ENCODE measurements at places on chromosomes 1 and 21.

- no peak for ATAC-seq
Measured at GRCh38 chr1:228236744-228237143, 28.9 kb downstream of the OBSCN start.

GRCh38 chr1:14500041-14500440 is 98.4 kb upstream of the KAZN start:
- ATAC-seq, result no peak

DNA sequence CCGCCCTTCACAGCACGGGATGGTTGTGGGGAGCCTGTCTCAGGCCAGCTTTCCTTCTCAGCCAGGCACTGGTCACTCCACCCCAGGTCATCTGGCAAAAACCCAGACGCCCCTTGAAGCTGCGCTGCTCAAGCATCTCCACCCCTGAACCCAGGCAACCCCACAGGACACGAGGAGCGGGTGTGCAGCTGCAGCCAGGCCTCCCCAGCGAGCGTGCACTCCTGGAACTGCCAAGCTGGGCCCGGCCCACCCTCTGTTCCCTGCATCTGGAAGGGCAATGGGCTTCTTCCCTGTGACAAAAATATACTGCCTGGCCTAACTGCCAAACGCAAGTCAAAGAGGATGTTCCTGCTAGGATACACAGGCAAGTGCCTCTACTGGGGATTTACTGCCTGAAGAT is 39.7 kb downstream of the SLC66A1 start:
- no peak for ATAC-seq

DNA sequence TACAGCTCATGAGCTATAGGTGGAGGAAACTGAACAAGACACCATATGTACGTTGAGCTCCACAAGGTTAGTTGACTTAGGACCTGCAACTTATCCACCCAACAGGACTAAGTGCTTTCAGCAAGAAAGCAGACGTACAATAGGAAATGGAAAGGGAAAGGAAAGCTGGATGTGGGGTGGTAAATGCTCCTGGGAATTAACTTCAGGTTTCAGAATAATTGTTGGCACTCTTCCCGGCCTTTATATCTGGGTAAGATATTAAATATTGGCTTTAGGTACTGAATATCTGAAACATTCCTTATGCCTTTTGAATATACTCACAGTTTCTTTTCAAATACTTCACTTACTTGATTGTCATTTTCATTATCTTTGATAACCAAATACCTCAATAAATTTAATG is 36.3 kb downstream of the GLMN start:
- no peak for ATAC-seq

- ATAC-seq, result no peak
Measured at GRCh38 chr1:245432228-245432875, 277.6 kb downstream of the KIF26B start.

DNA sequence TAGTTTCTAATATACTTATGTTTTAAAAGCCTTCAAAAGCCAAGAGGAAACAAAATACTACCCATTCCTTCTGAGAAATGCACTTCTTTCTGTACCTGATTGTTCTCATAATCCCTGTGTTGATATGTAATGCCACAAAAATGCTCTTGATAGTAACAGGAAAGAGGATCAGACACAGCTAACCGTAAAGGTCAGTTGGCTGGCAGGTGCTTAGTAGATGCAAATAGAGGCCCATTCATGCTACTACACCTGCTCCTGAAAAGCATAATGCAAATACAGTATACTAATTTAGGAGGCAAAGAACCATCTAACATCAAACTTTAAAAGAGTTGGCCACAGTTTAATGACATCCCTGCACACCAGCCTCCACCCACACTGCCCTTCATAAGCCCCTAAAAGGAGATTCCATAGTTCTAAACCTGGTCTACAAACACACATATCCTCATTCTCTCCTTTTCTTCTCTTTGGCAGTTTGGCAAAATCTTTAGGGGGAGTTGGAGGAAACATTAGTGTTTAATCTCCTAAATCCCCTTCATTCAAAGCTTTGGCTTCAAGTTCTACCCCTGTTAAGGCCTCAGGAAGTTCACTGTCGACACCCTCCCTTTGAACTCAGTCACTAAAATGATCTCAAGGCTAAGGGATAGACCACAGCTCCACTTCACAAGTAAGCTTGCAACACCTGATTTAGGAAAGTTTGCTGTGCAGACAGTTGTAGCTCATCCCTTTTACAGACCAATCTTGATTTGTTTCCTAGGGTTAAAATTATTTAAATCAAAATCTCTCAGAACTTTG is 2.9 kb upstream of the CD46 start:
- no peak for ATAC-seq

DNA sequence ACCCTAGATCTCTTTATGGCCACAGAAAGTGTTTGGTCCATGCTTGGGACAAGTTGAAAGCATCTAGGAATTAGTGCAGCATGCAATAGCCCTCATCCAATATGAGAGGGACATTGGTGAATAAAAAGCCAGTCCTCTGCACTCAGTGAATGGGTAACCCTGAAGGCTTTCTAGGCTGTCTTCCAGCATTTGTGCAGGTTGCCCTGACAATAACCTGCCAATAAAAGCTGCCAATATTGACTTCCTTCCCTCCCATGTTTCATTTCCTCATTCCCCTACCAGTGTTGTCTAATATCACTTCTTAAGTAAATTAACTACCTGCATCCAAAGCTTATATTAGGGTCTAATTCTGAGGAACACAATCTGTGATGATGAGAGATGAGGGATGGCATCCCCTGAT is 563.6 kb upstream of the NEGR1 start:
- ATAC-seq, result peak; percentile 34

GRCh38 chr1:94926915-94927404 is at the start of gene CNN3:
Gene CNN3, minus strand, starts transcription at chr1:94927110. Its CDS starts 216 bp downstream, at chr1:94926894.
- peak; percentile 90 for ATAC-seq

DNA sequence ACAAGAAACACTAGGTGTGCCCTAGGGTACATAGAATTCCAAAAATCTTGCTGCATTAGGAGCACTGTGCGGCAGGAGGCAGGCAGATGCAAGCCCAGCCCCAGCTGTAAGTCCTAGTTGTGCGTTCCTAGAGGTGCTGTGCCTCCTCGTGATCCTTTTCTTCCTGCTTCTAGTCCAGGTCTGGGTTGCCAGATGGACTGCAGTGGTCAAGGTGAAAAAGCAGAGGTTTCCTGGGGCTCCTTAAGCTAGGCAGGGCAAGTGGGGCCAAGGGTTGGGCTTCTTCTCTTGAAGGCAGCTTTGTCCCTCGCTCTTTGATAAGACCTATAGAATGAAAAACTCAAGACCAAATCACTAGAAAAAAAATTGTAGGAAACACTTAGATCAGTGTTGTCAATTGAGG is 21.6 kb upstream of the SLC45A3 start:
- ATAC-seq, result no peak
